Stimulated activated CD4-positive, alpha-beta T cell treated with anti-CD3 and anti-CD28 coated beads, TNF-alpha, amount 100 ng/mL, for 1 hour (primary cell): ENCODE measurements at places on chromosomes 16 and 17.

GRCh38 chr17:27332485-27333409 is 38.8 kb downstream of the WSB1 start:
- DNase-seq = peak; percentile 62

GRCh38 chr17:55437159-55437605 is 15.5 kb upstream of the MMD start:
- no peak for DNase-seq

DNA sequence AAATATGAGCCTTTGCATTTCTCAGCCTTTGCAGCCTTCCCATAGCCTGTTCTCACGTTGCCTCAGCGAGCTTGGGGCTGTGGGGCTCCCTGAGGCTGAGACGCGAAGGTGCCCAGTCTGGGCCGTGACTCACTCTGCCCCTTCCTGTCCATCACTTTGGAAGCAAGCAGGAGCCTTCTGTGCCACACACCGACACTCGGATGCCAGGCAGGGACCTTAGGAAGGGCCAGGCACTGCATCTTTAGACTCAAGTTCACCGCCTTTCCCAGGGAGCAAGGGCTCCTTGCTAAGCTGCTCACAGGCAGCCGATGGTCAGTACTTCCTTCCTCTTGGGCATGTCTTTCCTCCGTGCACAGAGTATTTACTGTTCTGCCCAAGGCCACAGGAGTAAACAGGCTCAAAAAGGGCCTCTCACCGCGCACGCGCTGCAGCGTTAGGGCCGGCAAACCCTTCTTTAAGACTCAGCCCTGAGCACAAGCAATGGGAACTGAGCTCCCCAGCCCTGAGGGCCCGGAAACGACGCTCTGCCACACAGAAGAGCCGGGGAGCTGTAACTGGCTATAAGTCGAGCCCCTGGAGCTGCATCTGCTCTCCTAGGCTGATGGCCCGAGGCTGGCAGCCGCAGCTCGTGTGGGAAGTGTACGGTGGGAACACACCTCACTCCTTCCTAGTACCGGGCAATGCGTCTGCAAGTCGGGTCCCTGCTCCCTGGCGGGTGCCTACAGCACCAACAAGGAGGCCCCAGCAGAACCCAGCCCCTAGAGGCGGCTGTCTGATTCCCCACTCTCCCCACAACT is 7.2 kb downstream of the TIMM22 start:
- DNase-seq = no peak

DNA sequence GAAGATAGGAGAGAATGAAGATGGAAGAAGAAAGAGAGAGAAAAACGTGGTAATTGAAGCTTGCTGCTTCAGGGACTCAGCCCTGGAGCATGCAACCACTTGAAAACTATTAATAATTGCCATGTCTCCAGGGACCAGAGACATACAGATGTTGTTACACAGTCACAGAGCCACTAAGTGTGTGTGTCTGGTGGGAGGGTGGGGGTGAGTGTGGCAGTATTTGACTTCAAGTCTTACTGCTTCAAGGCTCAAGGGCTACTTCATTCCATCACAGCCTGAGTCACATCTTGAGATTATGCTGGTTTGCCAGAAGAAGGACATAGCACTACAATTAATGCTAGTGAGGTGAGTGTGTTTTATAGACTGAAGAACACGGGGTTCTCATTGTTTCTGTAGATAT is 202.2 kb downstream of the CDH8 start:
- no peak for DNase-seq

DNA sequence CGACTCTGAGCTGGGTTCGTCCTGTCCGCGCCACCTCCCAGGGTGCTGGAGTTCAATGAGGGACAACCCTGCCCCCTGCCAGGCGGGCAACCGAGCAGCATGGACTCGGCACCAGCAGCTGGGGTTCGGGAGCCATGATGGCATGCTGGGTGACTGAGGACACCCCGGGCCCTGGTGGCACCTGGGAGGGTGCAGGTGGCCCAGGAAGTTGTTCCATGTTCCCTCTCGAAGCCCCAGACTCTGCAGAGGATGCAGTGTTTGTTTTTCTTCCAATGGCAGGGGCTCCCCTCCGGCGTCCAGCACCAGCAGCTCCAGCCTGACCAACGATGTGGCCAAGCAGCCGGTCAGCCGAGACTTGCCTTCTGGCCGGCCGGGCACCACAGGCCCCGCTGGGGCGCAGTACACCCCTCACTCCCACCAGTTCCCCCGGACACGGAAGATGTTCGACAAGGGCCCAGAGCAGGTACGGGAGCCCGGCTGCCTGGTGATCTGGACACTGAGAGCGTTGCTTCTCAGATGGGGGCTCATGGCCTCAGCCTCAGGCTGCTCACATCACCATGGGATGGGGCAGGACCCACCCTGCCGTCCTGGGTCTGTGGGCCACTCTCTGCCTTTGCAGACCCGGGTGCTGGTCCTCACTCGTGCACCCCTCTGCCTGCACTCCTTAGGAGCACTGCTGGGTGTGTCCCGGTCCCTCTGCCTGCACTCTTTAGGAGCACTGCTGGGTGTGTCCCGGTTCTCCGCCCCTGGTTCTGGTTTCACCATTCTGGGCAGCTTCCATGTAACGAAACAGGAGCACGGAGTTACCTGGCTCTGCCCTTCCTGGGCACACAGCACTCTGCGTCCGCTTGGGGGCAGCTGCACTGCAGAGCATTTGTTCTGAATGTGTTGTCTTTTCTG is 68.2 kb upstream of the CHMP6 start:
- DNase-seq = no peak
